Right lobe of liver (tissue), 6 donors: ENCODE measurements at places on chromosomes 13 and 19. TPM values are rescaled to one million over a fixed set of nuclear protein-coding genes. Genes with fewer than 3 reads are reported as not detected.

RAB3A gene
- 0.81 TPM for total RNA-seq

KIR3DL1 gene
- not detected for total RNA-seq

NKPD1 gene
- not detected for total RNA-seq

RPL18 gene
- 760 TPM for total RNA-seq

GRCh38 chr13:51825165-51825592 lies 19.8 kb downstream of the TMEM272 start:
- no peak for DNase-seq
- H3K27me3 ChIP-seq: no peaks in the 10 kb centered on the region
- no peaks in the 10 kb centered on the region for H3K4me1 ChIP-seq
- H3K4me3 ChIP-seq: no peak overlapping the region
- no peak overlapping the region for H3K27ac ChIP-seq
